Dorsolateral prefrontal cortex (tissue), 122 donors: ENCODE measurements at places on chromosomes 3 and 15. TPM values are rescaled to one million over a fixed set of nuclear protein-coding genes. Genes with fewer than 3 reads are reported as not detected.

Gene MESD
- 20.9 TPM for total RNA-seq

Gene PLSCR5
- not detected for total RNA-seq

Gene CAMP
- not detected for total RNA-seq

Gene DPPA4
- total RNA-seq = not detected

Gene GOLGA8K
- 1.0 TPM for total RNA-seq

Gene ESYT3
- total RNA-seq = 11.6 TPM

Gene WWTR1
- 14.9 TPM for total RNA-seq

Gene RAB6B
- 521 TPM for total RNA-seq

Gene SHC4
- total RNA-seq = 29.3 TPM

Gene MINAR1
- 2.5 TPM for total RNA-seq

Gene KCNMB3
- 2.4 TPM for total RNA-seq

Gene CFAP161
- total RNA-seq = 1.3 TPM

Gene YEATS2
- total RNA-seq = 55.4 TPM

Gene CSTA
- 0.67 TPM for total RNA-seq

Gene GOLGA8T
- 0.36 TPM for total RNA-seq

Gene SPINK8
- not detected for total RNA-seq

Gene ADAMTSL3
- total RNA-seq = 14.0 TPM

Gene GOLGA8G
- total RNA-seq = not detected

Gene GABRR3
- total RNA-seq = not detected

Gene UROC1
- total RNA-seq = 0.38 TPM

Gene ACTC1
- 0.51 TPM for total RNA-seq

Gene GOLGA8J
- total RNA-seq = not detected

Gene TRIM71
- 1.4 TPM for total RNA-seq

Gene PRICKLE2
- total RNA-seq = 77.7 TPM

Gene NEDD4
- total RNA-seq = 4.0 TPM

Gene ST8SIA2
- not detected for total RNA-seq

Gene APPL1
- 60.5 TPM for total RNA-seq

Gene C3orf20
- 1.3 TPM for total RNA-seq

Gene EBLN2
- total RNA-seq = 7.0 TPM

Gene GOLGA6L7
- not detected for total RNA-seq

Gene HAPLN3
- 6.3 TPM for total RNA-seq
